Stimulated activated CD4-positive, alpha-beta T cell treated with anti-CD3 and anti-CD28 coated beads, Interleukin-2, amount 100 ng/mL, for 4 hours (primary cell): ENCODE measurements at places on chromosomes 16 and 17.

DNA sequence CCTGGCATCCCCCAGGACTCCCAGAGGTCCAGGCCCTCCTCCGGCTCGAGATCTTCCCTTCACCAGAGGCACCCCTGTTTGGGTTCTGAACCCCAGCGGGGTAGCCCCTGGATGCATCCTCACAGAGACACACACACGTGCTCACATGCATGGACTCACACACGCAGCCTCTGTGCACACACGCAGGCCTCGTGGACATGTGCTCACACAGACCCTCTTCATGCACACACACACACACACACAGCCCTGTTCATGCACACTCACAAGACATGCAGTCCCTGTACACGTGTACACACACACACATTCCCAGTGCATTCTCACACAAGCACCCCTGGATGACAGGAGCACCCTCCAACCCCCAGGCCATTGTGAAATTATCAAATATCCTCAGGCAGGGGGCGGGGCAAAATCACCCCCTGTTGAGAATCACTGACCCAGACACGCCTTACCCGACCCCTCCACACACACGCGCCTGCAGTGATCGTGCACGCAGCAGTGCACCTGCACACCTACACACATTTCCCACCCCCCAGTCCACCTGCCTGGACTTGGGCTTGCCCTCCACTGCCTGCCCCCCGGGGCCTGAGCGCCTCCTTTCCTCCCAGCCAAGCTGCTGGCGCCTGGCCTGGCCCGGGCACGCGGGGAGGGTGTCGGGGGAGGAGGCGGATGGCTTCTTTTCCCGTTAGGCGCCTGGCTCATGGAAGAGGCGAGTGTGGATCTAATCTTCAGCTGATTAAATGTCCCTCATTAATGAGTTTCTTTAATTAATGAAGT is 62.6 kb downstream of the ENGASE start:
- DNase-seq, result no peak

DNA sequence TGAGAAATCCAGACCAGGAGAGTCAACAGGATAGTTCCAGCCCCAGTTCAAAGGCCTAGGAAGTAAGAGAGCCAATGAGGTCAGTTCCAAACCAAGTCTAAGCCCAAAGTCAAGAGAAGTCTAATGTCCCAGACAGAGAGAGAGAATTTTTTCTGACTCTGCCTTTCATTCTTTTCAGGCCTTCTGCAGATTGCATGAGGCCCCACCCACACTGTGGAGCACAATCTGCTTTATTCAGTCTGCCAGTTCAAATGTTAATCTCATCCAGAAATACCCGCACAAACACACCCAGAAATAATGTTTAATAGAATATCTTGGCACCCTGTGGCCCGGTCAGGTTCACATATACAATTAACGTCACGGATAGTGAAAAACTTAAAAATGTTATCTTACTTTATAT is 962.4 kb upstream of the SOX9 start:
- DNase-seq, result no peak

GRCh38 chr16:88691924-88692560 is 5.7 kb upstream of the SNAI3 start:
- no peak for DNase-seq

DNA sequence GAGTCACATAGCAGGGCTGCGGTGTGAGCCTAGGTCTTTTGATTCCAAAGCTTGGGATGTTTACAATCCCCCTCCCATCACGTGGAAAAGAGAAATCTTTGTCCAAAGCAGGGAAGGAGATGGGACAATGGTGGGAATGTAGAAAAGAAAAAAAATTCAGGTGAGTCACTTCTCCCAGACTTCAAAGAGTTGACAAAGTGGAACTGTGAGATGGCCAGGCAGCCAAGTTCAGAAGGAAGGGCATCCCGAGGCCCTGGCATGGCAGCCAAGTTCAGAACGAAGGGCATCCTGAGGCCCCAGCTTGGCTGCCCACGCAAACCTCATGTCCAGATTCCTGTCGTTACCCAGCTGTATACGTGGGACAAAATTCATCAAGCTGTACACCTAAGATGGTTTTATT is 47.5 kb downstream of the FOXL1 start:
- no peak for DNase-seq

DNA sequence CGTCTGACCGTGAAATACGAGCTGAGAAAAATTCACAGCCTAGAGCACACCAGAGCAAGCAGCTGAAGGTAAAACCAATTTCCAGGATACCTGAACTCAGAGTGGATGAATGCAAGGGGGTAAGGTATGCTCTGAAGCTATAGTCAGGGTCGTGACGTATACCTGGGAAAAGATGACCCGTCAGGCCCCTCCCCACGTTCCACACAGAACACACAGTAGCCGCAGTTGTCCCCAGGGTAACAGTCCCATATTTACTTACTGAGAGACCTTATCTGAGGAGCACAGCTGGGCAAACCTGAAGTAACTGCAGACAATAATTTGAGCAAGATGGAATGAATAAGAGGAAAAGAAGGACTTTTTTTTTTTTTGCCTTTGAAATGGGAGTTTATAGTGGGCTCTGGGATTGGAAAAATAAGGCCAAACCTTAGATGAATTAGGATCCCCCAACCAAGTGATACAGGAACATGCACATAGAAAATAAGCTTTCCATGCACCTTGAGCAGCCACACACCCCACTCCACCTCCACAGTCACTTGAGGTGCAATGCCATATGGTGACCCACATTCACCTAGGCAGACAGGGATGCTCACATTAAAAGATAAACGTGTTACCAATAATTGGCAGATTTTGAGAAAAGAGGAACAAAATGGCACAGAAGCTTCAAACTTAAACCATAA is 38.0 kb downstream of the ABCA6 start:
- no peak for DNase-seq

DNA sequence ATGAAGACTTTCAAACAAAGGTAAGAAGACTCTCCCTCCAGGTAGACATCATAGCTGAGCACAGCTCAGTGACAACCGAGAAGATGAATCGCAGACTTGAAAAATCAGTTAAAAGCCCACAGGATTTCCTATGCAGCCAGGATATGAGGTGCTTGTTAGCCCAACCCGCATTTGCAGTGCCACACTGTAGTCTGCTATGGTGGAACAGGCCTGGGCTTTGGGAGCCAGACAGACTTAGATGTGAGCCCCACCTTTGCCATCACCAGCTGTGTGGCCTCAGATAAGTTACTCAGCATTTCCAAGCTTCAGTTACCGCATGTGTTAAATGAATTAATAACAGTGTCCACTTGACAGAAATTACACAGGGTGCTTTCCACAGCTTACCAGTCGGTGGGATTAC is 204.4 kb upstream of the HS3ST3A1 start:
- no peak for DNase-seq

DNA sequence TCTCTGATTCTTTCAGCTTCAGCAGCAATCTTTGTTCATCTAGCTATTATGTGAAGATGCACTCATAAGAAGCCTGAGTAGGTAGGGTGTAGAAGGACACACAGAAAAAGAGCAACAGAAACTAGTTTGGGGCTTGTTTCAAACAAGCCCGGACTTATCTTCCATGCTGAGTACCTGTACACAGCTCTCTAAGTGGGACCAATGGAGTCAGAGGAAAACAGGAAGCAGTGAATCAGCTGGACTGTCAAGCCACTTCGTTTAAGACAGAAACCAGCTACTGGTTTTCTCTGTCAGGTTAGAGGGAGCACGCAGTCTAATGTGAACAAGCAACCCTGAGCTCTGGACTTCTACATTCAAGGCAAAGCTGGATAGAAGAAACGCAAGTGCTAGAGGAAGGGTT is 16.0 kb downstream of the MAP2K6 start:
- no peak for DNase-seq

- no peak for DNase-seq
Measured at GRCh38 chr16:81066681-81067080, 10.4 kb downstream of the C16orf46 start.

DNA sequence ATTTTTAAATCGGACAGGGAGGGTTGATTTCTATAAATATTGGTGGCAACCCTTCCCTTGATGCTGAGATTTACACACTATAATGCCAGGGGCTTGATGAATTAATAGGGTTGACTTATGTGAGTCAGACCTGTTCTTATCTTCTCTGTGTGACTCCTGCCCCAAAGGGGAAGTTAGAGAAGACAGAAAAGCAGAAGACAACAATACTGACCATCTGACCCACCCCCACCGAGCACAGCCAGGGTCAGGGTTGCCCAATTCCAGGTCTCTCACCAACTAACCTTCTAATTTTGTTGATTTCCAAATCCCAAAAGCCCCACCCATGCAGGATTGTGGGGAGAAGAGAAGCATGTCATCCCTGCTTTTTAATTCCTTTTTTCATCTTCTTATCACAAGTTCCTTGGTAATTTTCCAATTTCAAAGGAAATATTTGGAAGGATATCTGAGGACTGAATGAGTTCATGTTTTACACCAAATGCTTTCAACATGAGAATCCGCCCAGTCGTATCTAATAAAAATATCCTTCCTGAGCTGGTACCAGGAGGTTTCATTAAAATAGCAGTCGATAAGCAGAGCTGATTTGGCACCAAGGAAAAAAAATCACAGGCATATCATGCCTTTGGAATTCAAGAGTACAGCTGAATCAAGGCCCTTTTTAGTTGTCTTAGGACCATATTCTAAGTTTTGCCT is 603.4 kb upstream of the CDH11 start:
- no peak for DNase-seq

GRCh38 chr17:64263000-64263766 is at the start of gene TEX2:
Gene TEX2 (minus strand): TSS chr17:64263260. CDS start chr17:64214217, 49,043 bp downstream.
- peak; percentile 85 for DNase-seq
